ENCODE measurements at places on chromosomes 5 and 9.

GRCh38 chr9:14402583-14402982 lies 88.6 kb upstream of the NFIB start:
- DNase-seq: no peak

DNA sequence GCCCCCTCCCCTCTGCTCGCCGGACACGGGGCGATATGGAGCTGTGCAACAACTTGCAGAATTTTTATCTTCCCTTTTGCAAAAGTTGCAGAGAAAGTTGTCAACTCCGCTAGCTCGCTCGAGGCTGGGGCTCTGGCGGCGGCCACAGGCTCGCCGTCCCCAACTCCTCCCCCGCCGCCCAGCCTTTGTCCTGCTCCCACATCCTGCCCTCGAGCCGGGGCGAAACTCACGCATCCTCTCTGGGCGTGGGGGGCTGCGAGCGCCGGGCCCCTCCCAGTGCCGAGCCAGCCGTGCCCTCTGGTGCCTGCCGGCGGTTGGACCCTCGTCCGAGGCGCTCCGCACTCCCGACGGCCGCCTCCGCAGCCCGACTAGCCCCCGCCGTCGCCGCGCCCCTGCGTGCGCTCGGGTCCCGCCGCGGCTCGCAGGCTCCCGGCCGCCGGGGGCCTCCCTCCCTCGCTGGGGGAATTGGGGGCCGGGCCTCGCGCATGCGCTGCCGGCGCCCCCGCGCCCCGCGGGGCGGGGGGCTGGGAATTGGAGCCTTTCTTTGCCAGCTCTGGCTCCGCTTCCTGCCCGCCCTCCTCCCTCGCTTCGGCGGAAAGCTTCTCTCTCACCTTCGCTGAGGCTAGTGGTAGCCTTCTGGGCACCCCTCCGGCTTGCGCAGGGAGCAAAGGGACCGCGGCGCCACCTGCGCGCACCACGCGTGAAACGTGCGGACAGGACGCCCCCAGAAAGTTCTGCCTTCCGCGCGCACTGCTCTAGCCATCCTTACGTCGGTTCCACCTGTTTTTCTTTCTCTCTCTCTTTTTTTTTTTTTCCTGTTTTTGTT lies at the start of gene CCNJL:
CCNJL (minus strand) TSS at position 431 of the 826 bp plus-strand sequence. CDS start 641 bp downstream, outside the sequence.
- DNase-seq: peak; percentile 75

GRCh38 chr9:121601194-121601593 lies 50.2 kb upstream of the DAB2IP start:
- DNase-seq: no peak

- no peak for DNase-seq
Measured at GRCh38 chr5:137305971-137306602, 193.0 kb downstream of the SPOCK1 start.

DNA sequence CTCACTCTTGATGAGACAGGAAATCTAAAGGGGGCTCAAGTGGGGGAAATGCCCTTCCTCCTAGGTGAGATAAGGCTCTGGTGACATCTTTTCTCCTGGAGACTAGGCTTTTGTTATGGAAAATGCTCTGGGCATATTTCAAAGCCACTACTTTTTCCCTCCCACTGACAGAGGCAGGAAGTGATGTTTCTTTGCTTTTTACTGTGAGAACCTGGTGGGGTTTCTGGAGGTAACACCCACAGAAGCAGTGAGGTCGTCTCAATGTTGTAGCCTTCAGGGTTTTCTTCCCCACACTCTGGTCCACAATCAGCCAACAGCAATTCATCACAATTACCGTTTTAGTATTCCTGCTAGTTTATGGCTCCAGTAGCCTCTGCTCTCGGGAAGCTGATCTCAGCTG lies 41.4 kb upstream of the FAM240B start:
- DNase-seq: no peak

GRCh38 chr9:13816837-13817236 lies 497.1 kb downstream of the NFIB start:
- DNase-seq: no peak

- no peak for DNase-seq
Measured at GRCh38 chr9:75067894-75068293, 20.1 kb downstream of the NMRK1 start.

DNA sequence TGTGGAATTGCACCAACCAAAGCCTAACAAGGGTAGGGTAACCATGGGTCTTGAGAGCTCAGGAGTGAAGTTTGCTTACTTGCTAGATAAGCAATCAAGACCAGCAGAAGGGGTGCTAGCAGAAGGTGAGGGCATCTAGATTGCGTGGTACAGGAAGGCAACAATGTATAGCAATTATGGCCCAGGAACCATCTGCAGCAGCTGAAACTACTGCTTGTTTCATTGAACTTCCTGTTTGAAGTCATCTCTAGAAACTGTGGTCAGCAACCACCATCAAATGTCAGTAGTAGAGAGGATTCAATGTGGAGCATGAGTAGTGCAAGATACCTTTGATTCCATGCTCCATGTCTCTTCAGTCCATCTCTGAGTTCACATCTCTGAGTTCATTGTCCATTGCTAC lies 462.1 kb upstream of the GRAMD2B start:
- no peak for DNase-seq

DNA sequence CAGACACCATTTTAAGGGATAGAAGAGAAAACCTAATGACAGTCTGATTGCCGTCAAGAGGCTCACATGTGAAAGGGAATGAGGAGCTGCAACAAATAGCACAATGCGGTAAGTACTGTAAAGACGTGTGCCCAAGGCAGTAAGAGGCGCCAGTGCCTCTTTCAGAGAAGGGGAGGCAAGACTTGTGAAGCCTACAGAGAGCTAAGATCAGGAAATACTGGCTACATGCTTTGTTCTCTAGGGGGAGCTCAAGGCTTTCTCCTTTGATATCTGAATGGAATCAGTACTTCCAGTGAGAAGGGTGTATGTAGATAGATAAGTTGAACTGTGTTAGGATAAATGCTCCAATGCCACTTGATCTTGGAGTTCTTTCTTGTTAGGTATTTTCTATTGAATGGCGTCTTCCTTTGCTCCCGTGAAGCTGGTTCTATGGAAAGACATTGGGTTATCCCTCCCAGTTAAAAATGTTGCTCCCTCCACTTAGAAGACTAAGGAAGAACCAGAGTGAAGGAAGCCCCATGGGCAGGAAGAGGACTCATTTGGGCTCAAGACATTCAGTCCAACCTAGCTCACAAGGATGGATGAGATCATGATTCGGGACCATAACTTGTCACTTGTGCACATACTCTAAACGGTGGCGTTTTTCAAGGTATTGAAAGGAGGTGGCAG lies 23.5 kb upstream of the ALDOB start:
- DNase-seq: no peak

- peak; percentile 62 for DNase-seq
Measured at GRCh38 chr5:134503088-134503936, 22.2 kb upstream of the JADE2 start.

DNA sequence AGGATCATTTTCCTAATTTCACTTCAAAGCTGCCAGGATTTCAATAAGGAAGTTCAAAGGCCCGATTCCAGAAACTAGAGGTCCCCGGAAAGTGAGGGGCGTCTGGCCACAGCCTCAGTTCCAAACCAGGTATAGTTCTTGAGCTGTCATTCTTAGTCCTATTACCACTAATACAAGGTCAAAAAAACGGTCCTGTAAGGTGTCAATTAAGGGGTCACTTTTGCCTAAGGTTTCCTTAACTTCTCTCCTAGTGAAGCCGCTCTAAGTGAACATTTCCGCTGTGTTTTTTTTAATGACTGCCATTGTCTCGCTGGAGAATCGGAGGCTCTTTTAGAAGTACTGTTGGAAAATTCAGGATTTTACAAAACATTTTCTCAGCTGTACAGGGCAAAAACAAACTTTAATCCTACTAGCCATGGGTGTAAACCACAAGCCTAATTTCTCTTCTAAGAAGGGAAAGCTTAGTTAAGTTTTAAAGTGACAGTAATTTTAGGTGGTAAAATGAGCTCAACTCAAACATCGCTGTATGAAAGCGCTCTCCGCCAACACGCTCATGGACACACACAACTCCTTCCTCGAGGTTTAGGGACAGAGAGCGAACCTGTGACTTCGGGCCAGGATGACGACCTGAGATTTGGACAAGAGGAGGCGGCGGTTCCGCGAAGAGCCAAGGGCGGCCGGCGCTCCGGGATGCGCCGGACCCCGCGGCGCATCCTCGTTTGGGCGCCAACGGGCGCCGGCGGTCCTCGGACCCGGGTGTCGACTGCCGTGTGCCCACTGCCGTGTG lies 76.7 kb upstream of the IFNE start:
- DNase-seq: peak; percentile 27

DNA sequence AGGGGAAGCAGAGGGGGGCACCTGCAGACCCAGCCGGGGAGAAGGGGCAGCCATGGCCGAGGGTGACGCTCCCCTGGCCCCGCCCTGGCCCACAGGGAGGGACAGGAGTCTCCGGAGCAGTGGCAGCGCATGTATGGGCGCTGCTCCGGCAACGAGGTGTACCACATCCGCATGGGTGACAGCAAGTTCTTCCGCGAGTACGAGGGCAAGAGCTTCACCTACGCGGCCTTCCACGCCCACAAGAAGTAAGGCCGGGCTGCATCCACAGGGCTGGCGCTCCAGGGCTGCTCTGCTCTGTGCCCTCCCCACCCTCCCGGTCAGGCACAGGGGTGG lies 68.2 kb downstream of the KCNT1 start:
- DNase-seq: no peak

DNA sequence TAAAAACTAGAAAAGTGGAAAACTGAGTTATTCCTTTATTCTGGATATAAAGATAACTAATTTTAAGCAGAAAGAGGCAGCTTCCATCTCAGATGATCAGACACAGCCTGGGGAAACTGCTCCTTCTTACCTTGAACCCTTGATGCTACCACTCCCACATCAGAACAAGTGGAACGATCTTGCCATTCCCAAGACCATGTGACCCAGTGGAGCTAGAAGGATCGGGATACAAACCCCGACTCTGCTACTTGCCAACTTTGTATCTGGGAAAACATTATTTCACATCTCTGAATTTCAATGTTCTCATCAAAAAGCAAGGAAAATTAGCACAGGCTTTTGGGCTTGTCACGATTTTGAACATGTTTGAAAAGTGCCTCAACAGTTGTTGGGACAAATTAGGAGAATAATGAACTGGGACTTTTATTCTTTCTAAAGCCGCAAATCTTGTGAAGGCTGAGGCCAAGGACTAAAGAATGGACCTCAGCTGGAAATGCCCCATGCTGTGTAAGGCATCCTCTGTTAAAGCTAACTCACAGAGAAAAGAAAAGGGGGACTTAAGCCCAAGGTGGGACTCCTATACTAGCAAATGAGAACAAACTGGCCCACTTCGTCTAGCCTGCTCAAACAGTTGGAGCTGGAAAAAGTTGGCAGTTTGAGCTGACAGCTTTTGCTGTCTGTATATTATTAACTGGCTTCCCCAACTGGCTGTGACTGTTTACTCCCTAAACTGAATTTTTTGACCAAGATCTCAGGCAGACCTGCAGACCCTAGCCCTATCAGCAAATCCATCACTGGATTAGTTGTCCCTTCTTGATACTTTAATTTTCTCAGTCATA lies 552.3 kb downstream of the EFNA5 start:
- no peak for DNase-seq

DNA sequence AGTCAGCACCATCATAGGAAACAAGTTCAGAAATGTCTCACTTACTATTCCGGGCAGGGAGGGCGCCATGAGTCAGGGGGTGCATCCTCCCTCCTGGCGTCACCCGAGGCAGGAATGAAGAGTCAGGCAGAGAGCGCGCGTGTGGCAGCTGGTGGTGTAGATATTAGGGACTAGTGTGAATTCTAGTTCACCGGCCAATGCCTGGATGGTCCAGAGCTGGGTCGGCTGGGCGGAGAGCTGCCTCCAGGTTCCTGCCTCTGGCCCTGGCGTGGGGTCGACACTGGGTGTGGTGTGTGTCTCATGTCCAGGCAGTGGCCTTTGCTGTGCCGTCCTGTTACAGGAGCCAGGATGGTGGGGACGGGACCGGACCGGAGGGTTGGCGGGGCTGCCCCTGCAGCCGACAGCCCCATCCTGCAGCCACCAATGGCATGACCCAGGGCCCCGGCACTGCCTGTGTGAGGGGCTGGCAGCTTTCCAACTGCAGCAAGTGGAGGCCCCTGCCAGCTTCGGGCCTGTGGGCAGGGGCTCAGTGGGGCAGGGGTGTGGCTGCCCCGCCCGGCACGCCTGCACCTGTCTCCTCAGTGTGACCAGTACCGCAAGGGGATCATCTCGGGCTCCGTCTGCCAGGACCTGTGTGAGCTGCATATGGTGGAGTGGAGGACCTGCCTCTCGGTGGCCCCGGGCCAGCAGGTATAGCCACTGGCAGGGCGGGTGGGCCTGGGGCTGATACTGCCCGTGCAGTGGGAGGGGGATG lies 9.1 kb downstream of the DIPK1B start:
- DNase-seq: peak; percentile 42

GRCh38 chr9:68562461-68562860 lies 21.8 kb upstream of the TMEM252 start:
- no peak for DNase-seq
